IMR-90 (cell line): ENCODE measurements at places on chromosomes 6 and 20.

- DNase-seq, result no peak
These were observed 79.8 kb downstream of the PSMB1 start for GRCh38 chr6:170473301-170473717.

DNA sequence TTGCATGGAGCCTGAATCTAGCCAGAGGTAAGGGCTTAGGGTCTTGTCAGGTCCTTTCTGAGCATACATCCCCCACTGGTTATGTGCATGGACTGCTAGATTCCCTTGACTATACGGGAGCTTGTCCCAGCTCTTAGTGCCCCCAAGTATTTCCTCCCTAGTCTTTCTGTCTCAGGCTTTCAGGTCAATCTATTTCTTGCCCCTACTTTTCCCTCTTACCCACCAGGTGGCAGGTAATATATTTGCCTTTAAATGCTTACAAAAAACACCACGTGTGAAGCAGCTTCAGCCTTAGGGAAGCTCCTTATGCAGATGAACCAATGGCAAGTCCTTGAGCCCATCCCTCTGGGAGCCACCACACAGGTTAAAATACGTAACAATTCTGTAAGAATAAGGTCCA lies 454.2 kb downstream of the GRIK2 start:
- DNase-seq, result no peak

- DNase-seq, result no peak
These were observed 102.6 kb downstream of the C6orf118 start for GRCh38 chr6:165206798-165207197.

- DNase-seq, result no peak
These were observed 43.2 kb downstream of the LY86 start for GRCh38 chr6:6631534-6632276.

GRCh38 chr20:35616465-35617396 lies 1.1 kb downstream of the SPAG4 start:
- peak; percentile 99 for DNase-seq

- DNase-seq, result no peak
These were observed 5.9 kb downstream of the F13A1 start for GRCh38 chr6:6314596-6314995.

- peak; percentile 50 for DNase-seq
These were observed 54.1 kb upstream of the TPD52L1 start for GRCh38 chr6:125099211-125100073.

DNA sequence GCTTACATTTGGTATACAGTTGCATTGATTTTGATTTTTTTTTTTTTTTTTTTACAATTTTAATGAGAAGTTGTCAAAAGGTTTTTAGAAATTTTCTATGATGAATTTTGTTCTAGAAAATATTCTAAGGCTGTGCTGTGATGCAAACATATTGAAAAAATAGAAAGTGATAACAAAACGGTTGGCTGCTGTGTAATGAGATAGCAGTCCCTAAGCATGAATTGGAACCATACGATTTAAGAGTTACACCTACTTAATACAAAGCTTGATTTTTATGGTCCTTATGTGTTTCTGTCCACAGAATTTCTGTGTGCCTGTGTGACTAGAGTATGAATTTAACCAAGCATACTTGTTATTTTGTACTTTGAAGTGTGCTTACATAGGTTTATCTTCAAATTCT lies 12.1 kb downstream of the HIVEP1 start:
- DNase-seq, result no peak

GRCh38 chr6:99822741-99823512 lies 171.1 kb downstream of the MCHR2 start:
- DNase-seq, result peak; percentile 82
